Activated CD8-positive, alpha-beta T cell treated with anti-CD3 and anti-CD28 coated beads, Interleukin-2, amount 10 ng/mL, durations not matched to agents 7 days and 5 days (primary cell): ENCODE measurements at places on chromosomes 13 and 19. TPM values are rescaled to one million over a fixed set of nuclear protein-coding genes. Genes with fewer than 3 reads are reported as not detected.

ZNF570 gene
- total RNA-seq = 6.1 TPM

DNA sequence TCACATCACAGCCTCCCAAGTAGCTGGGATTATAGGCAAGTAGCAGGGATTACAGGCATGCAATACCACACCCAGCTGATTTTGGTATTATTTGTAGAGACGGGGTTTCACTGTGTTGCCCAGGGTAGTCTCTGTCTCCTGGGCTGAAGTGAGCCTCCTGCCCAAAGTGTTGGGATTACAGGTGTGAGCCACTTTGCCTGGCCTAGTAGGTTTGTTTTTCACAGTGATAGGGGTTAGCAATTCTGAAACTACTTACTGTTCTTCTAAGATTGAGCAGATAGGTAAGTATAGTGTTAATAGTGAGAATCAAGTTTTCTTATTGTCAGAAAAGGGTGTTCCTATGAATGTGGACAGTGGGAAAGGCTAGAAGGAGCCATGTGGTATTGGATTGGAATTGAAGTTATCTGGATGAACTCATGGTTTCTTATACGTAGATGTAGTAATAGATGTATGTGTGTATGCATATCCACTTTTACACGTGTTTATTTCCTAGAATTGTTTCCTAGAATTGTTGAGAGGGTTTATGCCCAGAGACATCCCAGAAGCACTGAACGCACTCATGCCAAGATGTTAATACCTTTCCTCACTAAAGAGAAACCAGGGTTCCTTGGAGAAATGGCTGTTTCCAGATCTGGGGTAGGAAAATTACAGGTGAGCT, 49.1 kb downstream of the SAE1 start:
- DNase-seq = no peak

- DNase-seq = peak; percentile 49
These were observed 1.4 kb upstream of the USF2 start for GRCh38 chr19:35267353-35267817.

- no peak for DNase-seq
These were observed 3.5 kb upstream of the SPACA4 start for GRCh38 chr19:48603001-48603400.

DNA sequence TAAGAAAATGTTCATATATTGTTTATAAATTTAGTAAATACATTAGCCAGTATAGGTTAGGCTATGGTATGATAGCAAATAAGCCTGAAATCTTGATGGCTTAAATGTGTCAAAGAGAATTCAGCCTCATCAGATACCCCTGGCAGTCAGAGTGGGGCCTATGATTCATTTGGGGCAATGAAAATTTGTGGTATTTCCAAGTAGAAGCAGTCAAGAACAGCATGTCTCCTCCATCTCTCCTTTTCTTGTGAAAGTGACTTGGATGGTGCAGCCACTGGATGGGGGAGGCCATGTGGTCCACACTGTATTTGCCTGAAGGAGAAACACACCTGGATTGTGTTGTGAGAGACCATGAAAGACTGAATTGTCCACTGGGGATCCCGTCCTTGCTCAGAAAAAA, 82.7 kb downstream of the DLEU7 start:
- DNase-seq = no peak

PCDH9 gene
- total RNA-seq = 0.08 TPM

DNA sequence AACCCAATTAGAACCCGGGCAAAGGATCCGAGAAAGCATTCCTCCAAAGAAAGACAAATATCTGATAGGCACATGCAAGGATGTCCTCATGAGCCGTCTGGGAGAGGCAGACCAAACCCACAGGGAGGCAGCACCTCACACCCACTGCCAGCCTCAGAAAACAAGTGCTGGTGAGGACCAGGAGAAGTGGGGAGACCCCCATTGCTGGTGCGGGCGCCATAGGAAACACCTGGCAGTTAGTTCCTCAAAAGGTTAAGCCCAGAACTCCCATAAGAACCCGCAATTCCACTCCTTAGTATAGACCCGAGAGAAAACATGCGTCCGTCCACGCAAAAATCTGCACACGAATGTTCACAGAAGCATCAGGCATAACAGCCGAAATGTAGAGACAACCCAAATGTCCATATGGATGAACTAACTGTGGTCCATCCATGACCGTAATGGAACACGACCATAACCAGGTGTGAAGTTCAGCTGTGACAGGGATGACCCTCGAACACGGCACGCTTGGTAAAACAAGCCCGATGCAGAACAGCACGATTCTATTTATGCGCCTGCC, 7.9 kb downstream of the ZNF787 start:
- no peak for DNase-seq

- no peak for DNase-seq
These were observed 154.7 kb upstream of the SGCG start for GRCh38 chr13:23025864-23026608.

SIGLEC5 gene
- total RNA-seq = not detected

GRCh38 chr19:29623726-29624488, 17.8 kb downstream of the POP4 start:
- peak; percentile 73 for DNase-seq

ELANE gene
- not detected for total RNA-seq

DNA sequence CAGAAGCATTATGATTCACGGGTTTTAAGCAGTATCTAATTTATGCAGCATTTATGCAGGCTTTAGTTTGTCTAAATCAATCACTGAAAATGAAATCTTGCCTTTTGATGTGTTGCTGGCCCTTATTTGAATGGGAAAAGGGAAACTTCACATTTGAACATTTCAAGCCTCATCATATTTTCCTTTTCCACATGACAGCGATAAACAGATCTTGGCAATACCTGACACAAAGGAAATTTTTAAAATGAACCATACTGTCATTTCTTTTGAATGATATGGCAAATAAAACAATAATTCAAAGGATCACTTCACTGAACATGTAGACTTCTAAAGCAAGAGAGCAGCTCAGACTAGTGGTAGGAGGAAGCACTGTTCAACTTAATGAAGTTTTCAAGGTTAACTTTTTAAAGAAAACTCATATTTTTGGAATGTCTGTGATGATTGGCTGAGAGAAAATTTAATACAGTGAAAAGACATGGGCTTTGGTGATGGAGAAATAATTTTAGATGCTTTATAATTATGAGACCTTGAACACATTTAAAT, 198.1 kb downstream of the OXGR1 start:
- DNase-seq = no peak

RNF225 gene
- total RNA-seq = 0.84 TPM

CELF5 gene
- total RNA-seq = 0.55 TPM

- DNase-seq = no peak
These were observed 818 bp upstream of the SLITRK1 start for GRCh38 chr13:83883061-83883523.

- no peak for DNase-seq
These were observed 230.5 kb downstream of the LACC1 start for GRCh38 chr13:44110091-44110621.

- DNase-seq = no peak
These were observed 6.2 kb downstream of the SETDB2 start for GRCh38 chr13:49450105-49450819.
